ENCODE measurements at places on chromosomes 1 and 21. TPM values are rescaled to one million over a fixed set of nuclear protein-coding genes. Genes with fewer than 3 reads are reported as not detected.

The PRPF38B gene
- total RNA-seq, result 29.0 TPM

The PRAMEF27 gene
- 0.12 TPM for total RNA-seq

The CD84 gene
- total RNA-seq, result 6.4 TPM

The CD53 gene
- total RNA-seq, result 2.0 TPM

The AGT gene
- 4.6 TPM for total RNA-seq

The EPHX1 gene
- 145 TPM for total RNA-seq

The LCE2C gene
- not detected for total RNA-seq

The CLCA4 gene
- 0.12 TPM for total RNA-seq

The CDC73 gene
- 39.6 TPM for total RNA-seq

The PTGS2 gene
- total RNA-seq, result 1.0 TPM

The SLC45A1 gene
- 8.5 TPM for total RNA-seq

The LPAR3 gene
- total RNA-seq, result 65.9 TPM

The ALDH9A1 gene
- 188 TPM for total RNA-seq

The BEST4 gene
- 1.1 TPM for total RNA-seq

The SORT1 gene
- total RNA-seq, result 174 TPM

The MYOG gene
- total RNA-seq, result 0.25 TPM

The INAVA gene
- total RNA-seq, result 2.3 TPM

The CD46 gene
- total RNA-seq, result 130 TPM

The GJA8 gene
- 5.1 TPM for total RNA-seq

The SLAMF8 gene
- total RNA-seq, result 0.74 TPM

The CELA3B gene
- total RNA-seq, result not detected

The FMO5 gene
- 9.8 TPM for total RNA-seq

The PLCH2 gene
- 6.5 TPM for total RNA-seq

The NUAK2 gene
- 19.6 TPM for total RNA-seq

The SHISAL2A gene
- 4.8 TPM for total RNA-seq

The PTPN7 gene
- 84.1 TPM for total RNA-seq

The LIPI gene
- total RNA-seq, result 0.74 TPM

The TSPAN1 gene
- total RNA-seq, result 34.7 TPM

The OR2W3 gene
- 2.5 TPM for total RNA-seq

The FOXD2 gene
- 1.3 TPM for total RNA-seq

The ANKRD34A gene
- total RNA-seq, result 0.31 TPM

The SLC25A34 gene
- 2.5 TPM for total RNA-seq

The RGS7 gene
- total RNA-seq, result 6.6 TPM

The UQCRHL gene
- total RNA-seq, result 1.5 TPM

The CD52 gene
- total RNA-seq, result not detected

The FHL3 gene
- 21.3 TPM for total RNA-seq

The SERTAD4 gene
- 1.1 TPM for total RNA-seq

The VWA1 gene
- 90.6 TPM for total RNA-seq

The RHBDL2 gene
- 10.8 TPM for total RNA-seq

The CELSR2 gene
- total RNA-seq, result 107 TPM

The LCE1A gene
- total RNA-seq, result not detected

The POLR3GL gene
- 23.5 TPM for total RNA-seq

The FRRS1 gene
- 7.6 TPM for total RNA-seq

The ZNHIT6 gene
- total RNA-seq, result 14.5 TPM

The CCDC190 gene
- total RNA-seq, result 0.19 TPM

The RASSF5 gene
- 8.4 TPM for total RNA-seq

The C1orf232 gene
- not detected for total RNA-seq

The G0S2 gene
- 84.1 TPM for total RNA-seq

The CD1E gene
- 1.3 TPM for total RNA-seq

The NOS1AP gene
- total RNA-seq, result 5.1 TPM

The CAMSAP2 gene
- 34.7 TPM for total RNA-seq

The CCDC17 gene
- 5.0 TPM for total RNA-seq

The KCNJ15 gene
- total RNA-seq, result 6.4 TPM

The DMBX1 gene
- 2.0 TPM for total RNA-seq
